WTC11 (cell line): ENCODE measurements at places on chromosomes 5 and 9.

- no peak for DNase-seq
Measured at GRCh38 chr5:153896701-153897100, 142.0 kb downstream of the FAM114A2 start.

- DNase-seq = no peak
Measured at GRCh38 chr5:57348376-57349140, 134.1 kb downstream of the ACTBL2 start.

- no peak for DNase-seq
Measured at GRCh38 chr5:16700081-16700480, 83.3 kb upstream of the RETREG1 start.

- DNase-seq = no peak
Measured at GRCh38 chr5:122063836-122064235, 14.2 kb downstream of the LOX start.

GRCh38 chr9:38101423-38101822 is 32.4 kb upstream of the SHB start:
- no peak for DNase-seq

- no peak for DNase-seq
Measured at GRCh38 chr9:80691229-80691628, 998.1 kb downstream of the TLE1 start.

DNA sequence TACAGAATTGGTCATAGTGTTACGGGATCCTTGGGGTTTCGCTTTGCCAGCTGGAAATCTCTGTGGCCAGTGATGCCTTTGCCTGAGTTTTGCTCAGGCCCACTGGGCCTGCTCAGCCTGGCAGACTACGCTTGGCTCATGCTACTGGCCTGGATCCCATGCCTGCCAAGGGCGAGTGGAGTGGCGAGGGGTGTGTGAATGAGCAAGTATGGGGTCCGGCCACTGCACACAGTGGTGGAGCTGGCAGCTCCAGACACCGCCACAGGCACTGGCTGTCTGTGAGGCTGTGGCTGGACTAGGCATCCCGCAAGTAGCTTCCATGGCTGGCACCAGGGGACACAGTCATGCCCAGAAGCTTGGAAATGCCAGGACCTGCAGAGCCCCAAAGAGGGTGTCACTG is 240.3 kb downstream of the ARRDC3 start:
- DNase-seq = no peak

- DNase-seq = peak; percentile 58
Measured at GRCh38 chr9:23820451-23821374, 5.3 kb downstream of the ELAVL2 start.
